ENCODE measurements at places on chromosomes 7 and 10. TPM values are rescaled to one million over a fixed set of nuclear protein-coding genes. Genes with fewer than 3 reads are reported as not detected.

Gene CFAP43
- 9.9 TPM for total RNA-seq

Gene CYP3A4
- total RNA-seq = not detected

Gene MCM10
- 1.4 TPM for total RNA-seq

Gene CYP3A7
- total RNA-seq = not detected

Gene HOXA10
- not detected for total RNA-seq

Gene MACC1
- 3.0 TPM for total RNA-seq

Gene TMEM229A
- total RNA-seq = 0.49 TPM

Gene EIF5AL1
- 0.33 TPM for total RNA-seq

Gene CALML3
- not detected for total RNA-seq

DNA sequence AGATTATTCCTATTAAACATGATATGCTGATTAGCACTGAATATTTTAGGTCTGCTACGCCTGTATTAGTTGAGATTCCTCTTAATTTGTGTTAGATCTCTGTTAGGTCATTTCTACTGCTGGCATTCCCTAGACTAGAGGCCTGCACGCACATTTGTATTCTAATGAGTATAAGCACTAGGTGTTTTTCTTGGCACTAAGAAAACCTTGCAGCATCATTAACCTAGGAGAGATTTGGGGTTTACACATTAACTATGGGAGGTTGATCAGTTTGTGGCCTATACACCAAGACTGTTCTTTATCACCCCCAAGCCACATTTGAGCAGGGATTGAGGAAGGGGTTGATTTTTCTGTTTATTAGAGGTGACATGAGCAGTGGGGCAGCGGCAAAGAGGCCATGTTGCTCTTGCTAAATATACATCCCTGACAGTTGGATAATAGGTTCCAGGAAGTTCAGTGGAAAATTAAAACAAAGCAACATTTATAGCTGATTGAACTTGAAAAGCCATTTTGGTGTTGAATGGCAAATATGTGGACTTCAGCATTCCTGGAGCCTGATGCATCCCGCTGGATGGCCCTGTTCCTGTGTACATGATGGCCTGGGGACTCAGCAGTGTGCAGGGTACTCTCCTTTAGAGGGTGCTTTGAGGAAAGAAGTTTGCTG lies 65.2 kb downstream of the GBF1 start:
- DNase-seq = no peak
- H3K4me3 ChIP-seq = no peak overlapping the region
- H3K4me1 ChIP-seq = peaks cover 15% of the 10 kb centered on the region
- no peaks in the 10 kb centered on the region for H3K36me3 ChIP-seq
- no peaks in the 10 kb centered on the region for H3K27me3 ChIP-seq
- H3K27ac ChIP-seq = no peak overlapping the region

- H3K27me3 ChIP-seq = no peaks in the 10 kb centered on the region
- H3K4me3 ChIP-seq = no peak overlapping the region
- no peak overlapping the region for H3K27ac ChIP-seq
- no peaks in the 10 kb centered on the region for H3K36me3 ChIP-seq
- no peak for DNase-seq
These were observed 16.5 kb downstream of the NPFFR1 start for GRCh38 chr10:70267161-70267933.

- no peak for DNase-seq
- no peaks in the 10 kb centered on the region for H3K36me3 ChIP-seq
- no peak overlapping the region for H3K27ac ChIP-seq
- H3K27me3 ChIP-seq = no peaks in the 10 kb centered on the region
These were observed 48.2 kb downstream of the PLEKHA8 start for GRCh38 chr7:30076411-30076810.

DNA sequence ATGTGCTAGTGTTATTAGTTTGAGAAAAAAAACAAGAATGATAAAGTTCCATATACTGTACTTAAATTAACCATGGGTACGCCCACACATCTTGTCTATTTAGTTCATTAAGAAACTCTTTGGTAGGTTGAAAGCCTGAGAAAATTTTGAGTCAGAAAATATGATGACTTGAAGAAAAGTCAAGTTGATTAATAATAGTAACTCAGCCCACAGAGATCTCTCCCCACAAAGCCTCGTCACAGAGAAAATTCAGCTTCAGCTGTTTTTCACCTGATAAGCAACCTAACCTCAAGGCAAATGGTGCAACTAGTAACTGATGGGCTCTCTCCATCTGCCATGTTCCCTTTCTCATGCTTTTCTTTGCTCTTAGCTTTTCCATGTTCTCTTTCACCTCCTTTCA lies 1021.6 kb downstream of the GATA3 start:
- no peaks in the 10 kb centered on the region for H3K4me1 ChIP-seq
- H3K27ac ChIP-seq = no peak overlapping the region
- H3K4me3 ChIP-seq = no peak overlapping the region
- no peaks in the 10 kb centered on the region for H3K36me3 ChIP-seq

DNA sequence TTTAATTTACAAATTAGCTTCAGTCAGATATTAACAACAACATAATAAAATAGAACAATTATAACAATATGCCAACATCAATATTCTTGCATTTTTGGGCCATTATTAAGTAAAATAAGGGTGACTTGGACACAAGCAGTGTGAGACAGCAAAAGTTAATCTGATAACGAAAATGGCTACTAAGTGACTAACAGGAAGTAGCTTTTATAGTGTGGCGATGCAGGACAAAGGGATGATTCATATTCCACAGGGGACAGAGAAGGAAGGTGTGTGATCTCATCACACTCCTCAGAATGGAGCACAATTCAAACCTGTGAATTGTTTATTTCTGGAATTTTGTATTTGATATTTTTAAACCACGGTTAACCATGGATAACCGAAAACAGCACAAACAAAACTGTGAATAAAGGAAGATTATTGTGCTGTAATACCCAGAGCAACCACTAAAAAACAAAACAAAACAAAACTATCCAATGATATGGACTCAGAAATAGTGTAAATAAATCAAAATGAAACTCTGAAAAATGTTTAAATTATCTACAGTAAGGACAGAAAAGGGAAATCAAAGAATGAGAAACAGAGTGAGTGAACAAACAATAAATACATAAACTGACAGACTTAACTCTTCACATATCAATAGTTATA lies 66.9 kb upstream of the TFEC start:
- H3K4me1 ChIP-seq = no peaks in the 10 kb centered on the region
- H3K27ac ChIP-seq = no peak overlapping the region

DNA sequence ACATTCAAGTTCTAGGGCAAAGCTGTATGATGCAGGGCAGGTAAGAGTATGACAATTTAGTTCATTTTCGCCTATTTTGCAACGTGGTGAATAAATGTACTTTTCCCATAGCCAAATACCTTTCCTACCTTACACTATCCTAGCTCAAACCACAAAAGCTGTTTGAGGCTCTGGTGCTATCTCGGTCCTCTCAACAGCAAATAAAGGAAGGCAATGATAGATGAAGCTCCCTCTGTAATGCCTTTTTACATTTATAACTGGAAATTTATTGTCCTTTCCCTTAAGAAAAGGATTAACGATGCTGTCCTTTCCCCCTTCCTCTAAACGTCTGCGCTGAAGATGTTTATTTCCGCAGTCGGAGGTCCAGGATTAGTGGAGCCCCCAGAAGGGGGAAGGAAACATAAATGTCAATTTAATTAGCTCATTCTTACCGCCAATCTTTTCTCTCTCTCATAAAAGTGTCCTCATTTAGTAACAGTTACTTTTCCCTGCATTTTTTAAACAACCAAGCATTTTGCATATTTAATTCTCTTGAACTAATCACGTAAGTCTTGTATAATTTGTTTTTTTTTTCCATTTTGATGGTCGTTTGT lies 114.6 kb downstream of the PIP4K2A start:
- no peaks in the 10 kb centered on the region for H3K36me3 ChIP-seq
- DNase-seq = no peak
- no peak overlapping the region for H3K4me3 ChIP-seq
- H3K4me1 ChIP-seq = no peaks in the 10 kb centered on the region
- no peaks in the 10 kb centered on the region for H3K27me3 ChIP-seq

- no peaks in the 10 kb centered on the region for H3K27me3 ChIP-seq
- H3K36me3 ChIP-seq = no peaks in the 10 kb centered on the region
- no peak overlapping the region for H3K4me3 ChIP-seq
- H3K4me1 ChIP-seq = peaks cover 5% of the 10 kb centered on the region
- H3K27ac ChIP-seq = no peak overlapping the region
- peak; percentile 48 for DNase-seq
These were observed 9.8 kb upstream of the FZD9 start for GRCh38 chr7:73423519-73424488.

- no peaks in the 10 kb centered on the region for H3K4me1 ChIP-seq
- no peak for DNase-seq
- H3K36me3 ChIP-seq = no peaks in the 10 kb centered on the region
- H3K4me3 ChIP-seq = no peak overlapping the region
- no peak overlapping the region for H3K27ac ChIP-seq
- no peaks in the 10 kb centered on the region for H3K27me3 ChIP-seq
These were observed 598.1 kb downstream of the SH2D4B start for GRCh38 chr10:81135851-81136250.

- no peak overlapping the region for H3K27ac ChIP-seq
- no peak for DNase-seq
- no peaks in the 10 kb centered on the region for H3K36me3 ChIP-seq
- H3K27me3 ChIP-seq = no peaks in the 10 kb centered on the region
- no peaks in the 10 kb centered on the region for H3K4me1 ChIP-seq
These were observed 46.7 kb downstream of the ADCYAP1R1 start for GRCh38 chr7:31098642-31099360.

DNA sequence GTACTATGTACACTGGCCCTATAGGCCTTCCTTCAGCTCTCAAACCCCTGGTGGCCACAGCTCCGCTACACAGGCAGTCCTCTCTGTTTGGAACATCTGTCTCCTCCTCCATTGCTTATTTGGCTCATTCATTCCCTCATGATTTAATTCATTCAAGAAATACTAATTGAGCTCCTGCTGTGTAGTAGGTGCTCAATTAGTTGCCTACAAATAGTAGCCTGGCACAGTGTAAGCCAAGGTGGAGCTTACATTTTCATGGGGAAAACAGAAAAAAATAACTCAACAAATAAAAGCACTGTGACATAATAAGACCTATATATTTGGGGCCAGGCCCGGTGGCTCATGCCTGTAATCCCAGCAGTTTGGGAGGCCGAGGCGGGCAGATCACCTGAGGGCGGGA lies 3.4 kb upstream of the FIS1 start:
- H3K27me3 ChIP-seq = no peaks in the 10 kb centered on the region
- H3K36me3 ChIP-seq = peaks cover 3% of the 10 kb centered on the region
- H3K4me3 ChIP-seq = no peak overlapping the region
- DNase-seq = no peak

- H3K36me3 ChIP-seq = no peaks in the 10 kb centered on the region
- H3K27me3 ChIP-seq = no peaks in the 10 kb centered on the region
- H3K27ac ChIP-seq = no peak overlapping the region
- no peaks in the 10 kb centered on the region for H3K4me1 ChIP-seq
- no peak for DNase-seq
These were observed 1203.2 kb downstream of the SORCS3 start for GRCh38 chr10:105844241-105844640.

GRCh38 chr7:155252892-155253501 lies 44.7 kb upstream of the INSIG1 start:
- DNase-seq = no peak
- H3K27ac ChIP-seq = no peak overlapping the region
- no peak overlapping the region for H3K4me3 ChIP-seq
- H3K36me3 ChIP-seq = no peaks in the 10 kb centered on the region

GRCh38 chr10:12448729-12449391 lies 99.5 kb downstream of the CAMK1D start:
- peaks cover 7% of the 10 kb centered on the region for H3K4me1 ChIP-seq
- peak overlapping the region; percentile 4 for H3K27ac ChIP-seq
- DNase-seq = peak; percentile 28
- no peak overlapping the region for H3K4me3 ChIP-seq
- H3K27me3 ChIP-seq = no peaks in the 10 kb centered on the region

GRCh38 chr10:31602541-31603234 lies 283.7 kb downstream of the ZEB1 start:
- H3K36me3 ChIP-seq = no peaks in the 10 kb centered on the region
- H3K4me3 ChIP-seq = peak overlapping the region; percentile 76
- H3K4me1 ChIP-seq = no peaks in the 10 kb centered on the region
- DNase-seq = peak; percentile 70
- H3K27ac ChIP-seq = peak overlapping the region; percentile 83

All from thyroid gland (tissue), 4 donors.